T-helper 22 cell (primary cell): ENCODE measurements at places on chromosomes 16 and 17.

GRCh38 chr16:64657316-64658011, 464.4 kb downstream of the CDH11 start:
- no peak for DNase-seq

DNA sequence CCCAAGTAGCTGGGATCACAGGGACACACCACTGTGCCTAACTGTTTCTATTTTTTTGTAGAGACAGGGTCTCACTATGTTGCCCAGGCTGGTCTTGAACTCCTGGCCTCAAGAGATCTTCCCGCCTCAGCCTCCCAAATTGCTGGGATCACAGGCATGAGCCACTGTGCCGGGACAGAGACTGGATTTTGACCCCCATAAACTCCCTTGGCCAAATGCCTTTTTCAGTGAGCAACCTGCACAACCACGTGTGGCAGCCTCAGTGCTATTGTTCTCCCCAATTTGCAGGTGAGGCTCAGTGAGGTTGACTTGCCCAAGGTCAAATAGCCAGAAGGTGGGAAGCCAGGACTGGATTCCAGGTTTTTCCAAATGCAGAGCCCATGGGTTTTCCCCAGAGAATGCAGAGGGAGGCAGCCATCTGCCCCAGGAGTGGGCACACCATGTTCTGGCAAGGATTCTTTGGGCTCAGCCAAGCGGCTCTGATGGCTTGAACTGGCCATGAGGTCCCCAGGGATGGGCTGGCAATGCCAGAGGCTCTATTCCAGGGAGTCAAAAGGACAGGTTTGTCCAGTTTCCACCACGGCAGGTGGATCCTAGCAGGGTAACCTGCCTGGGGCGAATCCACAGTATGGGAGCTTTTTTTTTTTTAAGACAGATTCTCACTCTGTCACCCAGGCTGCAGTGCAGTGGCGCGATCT, 1.8 kb downstream of the IL27 start:
- no peak for DNase-seq

- DNase-seq, result no peak
Measured at GRCh38 chr17:77842528-77843147, 115.9 kb upstream of the TNRC6C start.

GRCh38 chr16:89827383-89828198, 684 bp upstream of the SPIRE2 start:
- no peak for DNase-seq

DNA sequence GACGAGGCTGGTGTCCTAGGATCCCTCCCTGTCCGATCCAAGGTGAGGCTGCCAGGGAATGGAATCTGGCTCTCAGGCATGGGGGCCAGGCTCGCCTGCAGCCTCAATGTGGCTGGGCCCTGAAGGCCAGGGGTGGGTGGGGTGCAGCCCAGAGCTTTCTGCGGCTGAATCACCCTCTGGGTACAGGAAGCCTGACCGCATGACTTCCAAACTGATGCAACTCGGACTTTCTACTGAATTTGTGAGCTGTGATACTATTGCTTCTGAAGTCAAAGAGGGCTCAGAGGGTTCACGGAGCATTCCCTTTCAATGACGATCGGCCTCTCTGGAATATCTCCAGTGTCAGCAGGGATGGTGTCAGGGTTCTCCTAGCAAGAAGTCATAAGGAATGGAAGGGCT, 123.7 kb downstream of the METRNL start:
- DNase-seq, result no peak

DNA sequence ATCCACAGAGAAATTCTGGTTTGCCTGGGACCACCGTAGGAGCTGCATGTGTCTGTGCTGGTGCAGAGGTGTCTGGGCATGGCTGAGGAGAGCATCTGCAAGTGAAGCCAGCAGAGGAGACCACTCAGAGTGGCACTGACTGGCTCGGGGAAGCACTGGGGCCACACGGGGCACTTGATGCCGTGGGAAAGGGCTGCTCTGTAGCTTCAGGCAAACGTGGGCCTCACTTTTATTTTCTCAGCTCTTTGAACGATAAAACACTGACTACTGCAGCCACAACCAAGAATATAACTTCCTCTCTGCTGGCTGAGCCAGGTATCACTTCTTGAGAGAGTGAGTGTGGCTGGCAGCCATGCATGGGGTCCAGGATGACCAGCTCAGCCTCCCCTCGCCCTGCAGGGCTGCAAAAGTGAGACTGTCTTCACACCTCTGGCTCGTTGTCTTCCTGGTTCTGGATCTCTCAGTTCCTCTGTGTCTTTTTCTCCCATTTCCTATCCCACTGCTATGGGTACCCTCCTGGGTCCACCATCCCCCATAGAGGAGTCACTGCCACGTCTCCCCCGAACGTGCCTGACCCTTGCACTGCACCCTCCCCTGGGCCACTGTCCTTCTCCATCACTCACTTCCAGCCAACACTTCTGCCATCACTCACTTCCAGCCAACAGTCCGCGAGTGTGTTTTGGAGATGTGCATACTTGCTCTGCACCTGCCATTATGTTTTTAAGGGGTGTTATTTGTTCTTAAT, 201.4 kb upstream of the CHMP6 start:
- no peak for DNase-seq

GRCh38 chr17:29133121-29133713, 47.0 kb downstream of the MYO18A start:
- DNase-seq, result no peak
